ENCODE measurements at places on chromosomes 4 and X. TPM values are rescaled to one million over a fixed set of nuclear protein-coding genes. Genes with fewer than 3 reads are reported as not detected.

GRCh38 chrX:43693602-43694406 lies 37.7 kb downstream of the MAOA start:
- DNase-seq = no peak

DNA sequence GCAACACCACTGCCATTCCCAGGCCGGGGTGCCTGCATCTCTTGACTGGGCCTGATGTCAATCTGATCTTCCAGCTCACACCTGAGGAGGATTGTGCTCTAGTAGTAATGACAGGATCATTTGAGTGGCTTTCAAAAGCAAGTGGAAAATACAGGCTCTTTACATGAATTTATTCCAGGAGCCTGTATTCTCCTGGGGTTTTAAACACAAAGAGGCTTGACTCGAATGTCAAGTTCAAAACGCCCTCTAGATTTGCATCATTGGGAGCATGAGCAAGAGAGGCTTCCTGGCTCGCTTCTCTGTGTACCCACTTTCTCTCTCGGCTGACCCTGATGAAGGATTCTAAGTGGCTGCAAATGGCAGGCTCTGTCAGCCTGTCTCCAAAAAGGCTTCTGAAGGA lies 199.5 kb upstream of the PUDP start:
- DNase-seq = no peak

DNA sequence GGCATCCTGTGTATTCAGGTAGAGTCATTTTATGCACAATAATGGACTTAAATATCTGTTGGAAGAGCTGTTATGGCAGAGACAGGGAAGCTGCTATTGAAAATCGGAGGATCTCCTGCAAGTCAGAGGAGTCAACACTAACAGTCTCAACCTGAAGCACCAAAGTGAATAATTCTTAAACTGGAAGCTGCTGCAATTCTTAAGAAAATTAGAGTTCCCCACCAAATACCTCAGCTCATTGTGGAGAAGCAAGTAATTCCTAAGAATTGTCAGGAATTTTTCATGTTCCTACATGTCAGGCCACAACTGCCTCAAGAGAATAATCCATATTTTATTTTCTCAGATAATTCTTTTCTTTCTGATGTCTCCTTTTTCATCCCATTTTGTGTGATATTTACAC lies 892.6 kb upstream of the LCORL start:
- DNase-seq = no peak

GRCh38 chr4:34643476-34643875 lies 1600.8 kb downstream of the ARAP2 start:
- no peak for DNase-seq

GRCh38 chr4:88660446-88661294 lies 37.0 kb downstream of the NAP1L5 start:
- peak; percentile 3 for DNase-seq

GRCh38 chrX:11423362-11423818 lies 130.2 kb downstream of the AMELX start:
- DNase-seq = peak; percentile 46

DNA sequence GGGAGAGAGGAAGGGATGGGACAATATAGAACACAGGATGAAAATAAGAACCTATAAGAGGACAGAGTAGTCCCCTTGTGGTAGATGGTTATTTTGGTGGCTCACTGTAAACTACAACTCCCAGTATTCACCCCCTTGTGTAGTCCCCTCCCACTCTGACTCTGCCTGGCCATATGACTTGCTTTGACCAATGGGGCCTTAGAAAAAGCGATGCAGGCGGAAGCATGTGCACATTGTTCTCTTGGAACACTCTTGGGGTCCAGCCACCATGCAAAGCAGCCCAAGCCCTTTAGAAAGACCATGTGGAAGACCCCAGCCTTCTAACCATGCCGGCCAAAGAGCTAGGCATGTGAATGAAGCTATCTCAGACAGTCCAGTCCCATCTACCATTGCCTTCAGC lies 415.0 kb downstream of the BCOR start:
- DNase-seq = no peak

Gene SERPINA7
- 0.06 TPM for total RNA-seq

Gene ZNF732
- 0.12 TPM for total RNA-seq
